Naive B cell (primary cell): ENCODE measurements at places on chromosomes 2 and 18. TPM values are rescaled to one million over a fixed set of nuclear protein-coding genes. Genes with fewer than 3 reads are reported as not detected.

DNA sequence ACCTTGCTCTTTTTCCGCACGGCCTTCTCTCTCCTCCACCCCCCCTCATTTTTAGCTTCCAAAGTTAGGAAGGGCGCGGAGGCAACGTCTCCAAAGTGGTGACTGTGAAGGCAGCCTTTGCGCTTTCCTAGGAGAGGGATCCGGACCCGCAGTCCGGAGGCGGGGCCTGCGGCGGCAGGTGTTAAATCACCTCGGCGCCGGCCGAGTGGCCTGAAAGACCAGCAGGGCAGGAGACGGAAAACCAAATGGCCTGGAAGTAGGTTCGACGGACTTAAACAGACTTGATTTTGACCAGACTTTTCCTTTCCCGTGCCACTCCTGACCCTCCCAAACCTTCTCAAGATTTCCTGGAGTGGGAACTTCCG, 615 bp downstream of the GORASP2 start:
- H3K27ac ChIP-seq, result peak overlapping the region; percentile 96
- peaks cover 25% of the 10 kb centered on the region for H3K4me1 ChIP-seq
- no peaks in the 10 kb centered on the region for H3K27me3 ChIP-seq
- no peak for DNase-seq
- H3K4me3 ChIP-seq, result peak overlapping the region; percentile 99

DNA sequence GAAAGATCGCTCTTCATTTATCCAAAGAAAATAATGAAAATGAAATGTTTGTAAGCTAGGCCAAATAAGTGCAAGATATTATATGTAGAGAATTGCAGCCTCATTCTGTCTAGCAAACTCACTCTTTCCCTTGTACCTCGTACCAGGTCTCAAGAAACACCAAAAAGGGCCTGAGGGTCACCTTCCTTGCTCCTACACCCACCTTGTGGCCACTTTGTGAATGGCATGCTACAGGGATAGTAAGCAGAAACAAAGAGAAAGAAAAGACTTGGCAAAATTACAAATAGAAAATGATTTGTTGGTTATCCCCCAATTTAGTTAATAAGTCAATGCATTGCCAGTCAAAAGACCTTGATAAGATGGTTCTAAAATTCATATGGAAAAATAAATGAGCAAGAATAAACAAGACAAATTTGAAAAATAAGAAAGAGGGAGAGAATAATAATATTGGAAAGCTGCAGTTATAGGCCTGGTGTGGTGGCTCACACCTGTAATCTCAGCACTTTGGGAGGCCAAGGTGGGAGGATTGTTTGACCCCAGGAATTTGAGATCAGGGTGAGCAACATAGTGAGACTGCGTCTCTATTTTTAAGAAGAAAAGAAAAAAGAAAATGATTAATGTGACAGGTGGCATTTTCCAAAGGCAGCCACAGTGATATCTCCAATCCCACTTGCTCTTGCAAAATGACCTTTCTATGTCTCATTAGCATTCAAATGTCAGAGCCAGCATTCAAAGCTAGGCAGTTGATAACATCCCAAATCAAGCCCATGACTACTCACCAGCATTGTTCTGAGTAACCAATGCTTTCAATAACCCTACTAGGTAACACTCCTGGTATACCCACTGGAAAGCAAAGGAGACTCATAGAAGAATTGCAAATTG, 38.8 kb upstream of the BMP10 start:
- H3K4me3 ChIP-seq, result no peak overlapping the region
- no peaks in the 10 kb centered on the region for H3K36me3 ChIP-seq
- H3K4me1 ChIP-seq, result peaks cover 39% of the 10 kb centered on the region
- H3K27ac ChIP-seq, result no peak overlapping the region

DNA sequence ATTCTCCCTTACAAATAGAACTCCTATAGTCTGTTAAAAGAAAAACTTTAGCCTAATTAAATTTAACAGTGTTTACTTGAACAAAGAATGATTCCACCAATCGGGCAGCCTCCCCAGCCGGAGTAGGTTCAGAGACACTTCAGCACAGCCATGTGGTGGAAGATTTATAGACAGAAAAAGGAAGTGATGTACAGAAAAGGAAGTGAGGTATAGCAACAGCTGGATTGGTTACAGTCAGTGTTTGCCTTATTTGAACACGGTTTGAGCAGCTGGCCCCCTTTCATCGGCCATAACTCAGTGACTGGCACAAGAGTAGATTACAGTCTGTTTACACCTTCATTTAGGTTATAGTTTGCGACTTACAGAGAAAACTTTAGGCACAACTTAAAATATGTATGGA, 2.1 kb upstream of the SKA1 start:
- peaks cover 16% of the 10 kb centered on the region for H3K27me3 ChIP-seq
- no peak overlapping the region for H3K4me3 ChIP-seq
- no peak overlapping the region for H3K27ac ChIP-seq
- H3K36me3 ChIP-seq, result peaks cover 5% of the 10 kb centered on the region

DNA sequence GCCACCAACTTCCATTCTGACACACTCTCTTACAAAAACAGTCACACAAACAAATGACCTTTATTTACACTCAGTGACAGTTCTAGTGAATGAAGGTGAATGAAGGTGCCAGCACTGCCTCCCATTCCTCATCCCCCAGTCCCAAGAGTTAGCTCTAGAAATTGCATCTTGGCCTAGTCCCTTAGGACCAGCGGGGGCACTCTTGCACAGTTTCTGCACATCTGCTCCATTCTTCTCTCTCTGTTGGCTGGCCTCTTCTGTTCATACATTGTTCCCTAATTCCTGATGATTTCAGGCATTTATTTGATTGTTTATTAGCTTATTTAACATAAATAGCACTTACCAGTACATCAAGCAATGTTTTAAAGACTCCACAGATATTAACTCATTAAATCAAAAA, 30.9 kb downstream of the GAREM1 start:
- no peak for DNase-seq
- H3K4me1 ChIP-seq, result no peaks in the 10 kb centered on the region
- H3K27me3 ChIP-seq, result peaks cover 23% of the 10 kb centered on the region
- no peaks in the 10 kb centered on the region for H3K36me3 ChIP-seq
- H3K4me3 ChIP-seq, result no peak overlapping the region

DNA sequence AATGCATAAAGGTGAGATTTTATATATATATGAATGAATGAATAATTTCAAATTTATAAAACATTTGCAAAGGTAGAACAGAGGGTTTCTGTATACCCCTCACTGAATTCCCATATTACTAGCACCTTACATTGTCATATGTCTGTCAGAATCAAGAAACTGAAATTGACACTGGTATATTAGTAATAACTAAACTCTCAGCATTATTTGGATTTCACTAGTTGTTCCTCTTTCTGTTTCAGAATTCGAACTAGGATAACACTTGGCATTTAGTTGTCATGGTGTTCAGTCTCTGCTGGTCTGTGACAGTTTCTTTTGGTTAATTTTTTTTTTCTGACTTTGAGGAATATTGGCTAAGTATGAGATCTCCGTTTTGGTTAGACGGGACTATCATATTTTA, 275.9 kb downstream of the DCC start:
- no peaks in the 10 kb centered on the region for H3K27me3 ChIP-seq
- no peak for DNase-seq
- no peak overlapping the region for H3K27ac ChIP-seq
- no peaks in the 10 kb centered on the region for H3K36me3 ChIP-seq
- H3K4me3 ChIP-seq, result no peak overlapping the region
- no peaks in the 10 kb centered on the region for H3K4me1 ChIP-seq

DNA sequence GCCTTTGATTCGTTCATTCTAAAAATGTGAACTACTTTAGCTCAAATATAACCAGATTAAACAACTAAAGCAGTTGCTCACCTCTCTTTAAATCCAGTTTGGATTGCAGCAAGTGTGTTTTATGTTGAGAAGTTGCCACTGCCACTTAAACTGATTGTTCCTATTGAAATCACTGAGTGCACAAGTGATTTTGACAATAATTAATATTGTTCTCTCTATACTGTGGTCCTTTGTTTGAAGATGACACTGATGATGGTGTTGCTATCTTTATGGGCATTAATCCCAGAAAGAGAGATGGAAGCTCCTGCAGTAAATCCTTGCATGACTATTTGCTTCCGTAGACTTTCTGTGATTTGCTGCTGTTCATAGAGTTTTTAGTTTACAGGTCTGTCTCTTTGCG, 251.4 kb upstream of the ZEB2 start:
- H3K4me3 ChIP-seq, result no peak overlapping the region
- no peak for DNase-seq
- no peaks in the 10 kb centered on the region for H3K36me3 ChIP-seq
- H3K27me3 ChIP-seq, result no peaks in the 10 kb centered on the region
- no peaks in the 10 kb centered on the region for H3K4me1 ChIP-seq

- H3K4me1 ChIP-seq, result peaks cover 23% of the 10 kb centered on the region
- H3K4me3 ChIP-seq, result peak within 1 kb of the TSS; percentile 83
- no peaks in the 10 kb centered on the region for H3K36me3 ChIP-seq
These were observed at the start of gene PSTPIP2 for GRCh38 chr18:46071653-46072375. Gene PSTPIP2, minus strand, starts transcription at chr18:46072260. Its CDS starts 72 bp downstream, at chr18:46072188.

DNA sequence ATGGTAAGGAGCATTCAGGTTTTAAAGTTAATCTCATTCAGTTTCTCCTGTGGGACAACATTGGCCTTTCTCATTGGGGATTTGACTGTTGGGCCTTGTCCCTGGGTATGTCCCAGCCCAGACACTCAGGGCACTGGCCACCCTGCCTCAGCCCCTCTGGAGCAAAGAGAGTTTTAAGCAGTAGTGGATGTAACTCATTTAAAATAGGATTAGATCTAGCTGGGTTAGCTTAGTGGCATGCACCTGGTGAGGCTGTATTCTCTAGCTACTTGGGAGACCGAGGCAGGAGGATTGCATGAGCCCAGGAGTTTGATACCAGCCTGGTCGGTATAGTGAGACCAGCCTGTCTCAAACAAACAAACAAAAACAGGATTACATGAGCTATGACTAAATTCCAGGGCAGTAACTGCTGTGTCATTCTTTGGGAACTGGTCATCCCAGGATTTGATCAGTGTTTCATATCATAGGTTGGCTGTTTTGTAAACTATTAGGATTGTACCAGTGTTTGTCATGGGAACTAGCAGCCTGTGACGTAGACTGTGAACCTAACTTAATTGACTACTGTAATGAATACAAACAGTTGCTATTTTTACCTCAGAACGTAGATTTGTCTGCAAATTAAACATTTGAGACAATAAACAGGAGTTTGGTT, 12.5 kb downstream of the INPP4A start:
- H3K27ac ChIP-seq, result no peak overlapping the region
- no peak overlapping the region for H3K4me3 ChIP-seq
- no peak for DNase-seq
- no peaks in the 10 kb centered on the region for H3K36me3 ChIP-seq

Gene TLX2
- not detected for polyA plus RNA-seq

Gene REG1B
- not detected for polyA plus RNA-seq
